Stimulated activated CD8-positive, alpha-beta memory T cell treated with anti-CD3 and anti-CD28 coated beads, Interleukin-7, amount 100 ng/mL, for 48 hours (primary cell): ENCODE measurements at places on chromosomes 13 and 19.

- no peak for DNase-seq
Observed at GRCh38 chr13:34020388-34020787, 202.4 kb downstream of the RFC3 start.

DNA sequence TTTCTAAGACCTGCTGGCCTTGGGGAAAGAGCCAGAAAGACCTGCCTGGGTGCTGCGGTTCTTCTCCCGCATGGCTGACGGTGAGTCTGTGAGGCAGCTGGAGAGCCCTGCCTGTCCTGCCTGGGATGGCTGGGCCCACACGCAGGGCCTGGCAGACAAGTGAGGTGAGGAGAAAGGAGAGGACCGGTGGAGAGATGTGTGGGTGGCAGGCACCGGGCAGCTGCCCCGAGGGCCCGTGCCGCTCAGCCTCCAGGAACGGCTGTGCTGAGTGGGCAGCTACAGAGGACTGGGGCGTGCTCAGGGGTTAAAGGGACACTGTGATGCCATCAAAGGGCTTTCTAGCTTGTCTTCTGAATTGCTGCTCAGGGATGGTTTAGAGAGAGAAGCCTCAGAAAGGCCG lies 53.8 kb downstream of the MLLT1 start:
- no peak for DNase-seq

DNA sequence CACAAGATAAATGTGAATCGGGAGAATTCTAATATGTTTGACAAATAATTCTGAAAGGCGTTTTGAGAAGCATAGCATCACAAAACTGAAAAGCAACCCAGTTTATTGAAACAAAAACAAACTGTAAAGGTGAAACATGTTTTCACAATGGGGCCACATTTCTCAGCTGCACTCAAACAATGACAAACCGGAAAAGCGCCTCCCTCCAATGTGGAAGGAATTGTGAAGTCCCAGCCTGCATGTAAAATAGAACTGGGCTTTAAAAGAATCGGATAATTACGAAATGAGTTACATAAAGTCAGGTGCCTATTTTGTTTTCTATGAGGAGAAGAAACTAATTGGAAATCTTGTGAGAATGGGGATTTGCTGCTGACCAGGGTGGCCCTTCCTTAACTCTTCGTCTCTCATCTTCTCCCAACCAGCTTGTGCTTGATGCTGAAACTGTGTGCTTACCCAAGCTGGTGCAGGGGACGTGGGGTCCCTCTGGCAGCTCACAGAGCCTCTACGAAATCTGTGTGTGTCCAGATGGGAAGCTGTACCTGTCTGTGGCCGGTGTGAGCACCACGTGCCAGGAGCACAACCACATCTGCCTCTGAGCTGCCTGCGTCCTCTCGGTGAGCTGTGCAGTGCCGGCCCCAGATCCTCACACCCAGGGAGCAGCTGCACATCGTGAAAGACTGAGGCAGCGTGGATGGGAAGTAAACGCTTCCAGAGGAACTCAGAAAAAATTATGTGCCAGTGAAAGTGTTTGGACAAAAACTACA lies 109.4 kb downstream of the SACS start:
- no peak for DNase-seq

DNA sequence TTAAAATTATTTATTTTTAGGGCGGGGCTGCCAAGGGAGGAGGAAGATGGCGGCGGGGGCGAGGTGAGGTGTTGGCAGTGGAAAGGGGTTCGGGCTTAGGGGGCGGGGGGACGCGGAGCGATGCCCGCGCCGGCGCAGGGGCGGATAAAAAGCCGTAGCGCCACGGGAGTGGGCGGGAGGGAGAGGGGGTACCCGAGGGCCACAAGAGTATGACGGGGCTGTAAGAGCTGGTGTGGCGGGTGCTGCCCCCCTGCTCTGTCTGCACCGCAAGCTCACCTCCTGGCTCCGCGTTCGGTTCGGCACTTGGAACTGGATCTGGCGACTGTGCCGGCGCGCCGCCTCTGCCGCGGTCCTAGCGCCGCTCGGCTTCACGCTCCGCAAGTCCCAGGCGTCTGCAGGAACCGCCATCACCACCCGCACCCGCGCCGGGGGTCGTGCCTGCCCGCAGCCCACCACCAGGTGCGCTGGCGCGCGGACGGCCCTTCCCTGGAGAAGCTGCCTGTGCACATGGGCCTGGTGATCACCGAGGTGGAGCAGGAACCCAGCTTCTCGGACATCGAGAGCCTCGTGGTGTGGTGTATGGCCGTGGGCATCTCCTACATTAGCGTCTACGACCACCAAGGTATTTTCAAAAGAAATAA lies 265.2 kb upstream of the SGCG start:
- no peak for DNase-seq

- DNase-seq: no peak
Observed at GRCh38 chr19:5114727-5115126, 145.8 kb downstream of the KDM4B start.

DNA sequence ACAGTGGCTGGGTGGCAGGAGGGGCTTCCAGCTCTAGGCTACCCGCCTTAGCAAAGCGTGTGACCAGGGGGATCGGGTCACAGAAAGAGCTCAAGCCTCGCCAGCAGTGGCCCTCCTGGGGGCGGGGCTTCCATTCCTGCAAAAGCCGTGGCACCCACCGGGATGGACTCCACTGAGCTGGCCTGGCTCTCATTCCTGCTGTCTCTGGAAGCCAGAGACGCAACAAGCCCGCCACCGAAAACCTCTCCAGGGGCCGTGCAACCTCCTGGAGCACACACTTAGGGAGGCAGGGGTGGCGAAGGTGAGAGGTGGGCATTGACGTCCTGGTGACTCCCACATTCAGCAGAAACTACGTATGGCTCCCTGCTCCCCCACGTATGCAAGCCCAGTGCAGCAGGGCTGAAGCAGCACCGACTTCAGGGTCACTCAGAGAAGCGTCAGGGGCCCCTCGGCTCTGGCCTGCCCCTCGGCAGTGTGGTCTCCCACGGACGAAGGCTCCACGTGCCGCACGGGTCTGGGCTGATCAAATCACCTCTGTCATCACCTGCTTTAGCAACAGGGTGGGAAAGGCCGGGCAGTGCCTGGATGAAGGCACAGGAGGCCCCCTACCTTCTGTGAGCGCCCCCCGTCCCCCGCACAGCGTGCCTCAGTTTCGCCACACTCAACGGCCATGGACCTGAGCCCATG lies 3.1 kb downstream of the C19orf25 start:
- DNase-seq: no peak

DNA sequence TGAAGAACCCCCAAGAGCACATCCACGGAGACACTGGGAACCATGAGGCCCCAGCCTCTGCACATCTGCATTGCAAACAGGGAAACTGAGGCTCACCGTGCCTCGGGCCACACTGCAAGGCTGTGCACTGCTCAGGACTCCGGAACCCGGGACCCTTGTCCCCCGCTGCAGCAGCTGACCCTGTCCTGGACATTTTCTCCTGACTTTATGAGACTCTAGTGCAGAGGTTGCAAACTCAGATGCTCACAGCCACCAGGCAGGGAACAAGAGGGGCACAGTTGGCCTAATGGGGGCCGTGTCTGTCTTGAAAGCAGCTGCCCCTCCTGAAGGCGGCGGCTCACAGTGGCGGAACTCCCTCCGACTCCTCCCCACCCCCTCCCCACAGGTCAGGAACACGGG lies 16.5 kb upstream of the IGLON5 start:
- no peak for DNase-seq

- DNase-seq: no peak
Observed at GRCh38 chr19:27580906-27581305, 1632.0 kb downstream of the UQCRFS1 start.

DNA sequence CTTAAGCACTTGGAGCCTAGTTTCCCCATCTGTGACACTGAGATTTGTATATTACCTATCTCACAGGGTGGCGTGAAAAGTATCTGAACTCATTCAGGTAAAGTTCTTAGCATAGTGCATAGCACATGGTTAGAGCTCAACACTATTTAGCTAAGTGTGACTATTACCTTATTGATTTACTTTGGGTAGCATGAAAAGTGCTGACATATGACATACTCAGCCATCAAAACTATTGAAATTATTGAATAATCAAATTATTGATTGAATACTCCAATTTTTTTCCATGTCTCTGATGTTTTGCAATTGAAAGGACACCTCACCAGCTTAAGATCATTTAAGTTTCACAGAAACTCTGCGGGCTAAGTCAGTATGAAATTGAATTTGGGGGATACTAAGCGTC lies 715.0 kb downstream of the EFNB2 start:
- no peak for DNase-seq

DNA sequence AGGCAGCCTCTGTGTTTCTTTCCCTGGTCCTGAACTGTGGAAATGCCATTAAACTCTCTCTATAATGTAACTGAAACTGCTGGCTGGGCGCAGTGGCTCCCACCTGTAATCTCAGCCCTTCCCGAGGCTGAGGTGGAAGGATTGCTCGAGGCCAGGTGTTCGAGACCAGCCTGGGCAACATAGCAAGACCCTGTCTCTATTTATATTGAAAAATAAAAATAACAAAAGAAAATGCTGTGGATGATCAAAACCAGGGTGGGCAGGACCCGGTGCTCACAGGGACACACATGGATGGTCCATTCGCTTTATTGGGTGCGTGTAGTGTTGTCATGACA lies 3.5 kb downstream of the MPV17L2 start:
- DNase-seq: no peak

DNA sequence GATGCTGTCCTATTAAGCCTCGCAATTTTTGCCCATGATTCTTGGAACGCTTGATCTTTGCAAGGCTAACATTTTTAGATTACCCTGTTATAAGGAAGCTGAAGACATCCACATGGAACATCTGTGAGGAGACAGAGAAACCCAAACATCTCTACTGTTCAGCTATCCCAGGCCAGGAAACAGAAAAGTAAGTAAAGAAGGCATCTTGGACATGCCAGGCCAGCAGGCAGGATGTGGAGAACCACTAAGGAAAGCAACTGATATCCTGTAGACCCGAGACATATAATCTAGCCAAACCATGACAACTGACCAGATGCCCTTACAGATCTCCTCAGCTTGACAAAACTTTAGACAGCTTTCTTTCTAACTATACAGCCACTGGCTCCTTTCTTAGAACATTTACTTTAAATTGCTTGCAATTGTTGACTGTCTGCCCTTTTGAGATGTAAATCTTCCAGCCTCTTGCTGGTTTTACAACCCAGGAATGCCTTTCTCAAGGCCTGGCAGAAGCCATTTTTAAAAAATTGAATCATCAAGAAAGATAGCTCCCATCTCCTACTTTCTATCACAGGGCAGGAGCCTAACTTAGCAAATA lies 255.8 kb upstream of the DACH1 start:
- no peak for DNase-seq

DNA sequence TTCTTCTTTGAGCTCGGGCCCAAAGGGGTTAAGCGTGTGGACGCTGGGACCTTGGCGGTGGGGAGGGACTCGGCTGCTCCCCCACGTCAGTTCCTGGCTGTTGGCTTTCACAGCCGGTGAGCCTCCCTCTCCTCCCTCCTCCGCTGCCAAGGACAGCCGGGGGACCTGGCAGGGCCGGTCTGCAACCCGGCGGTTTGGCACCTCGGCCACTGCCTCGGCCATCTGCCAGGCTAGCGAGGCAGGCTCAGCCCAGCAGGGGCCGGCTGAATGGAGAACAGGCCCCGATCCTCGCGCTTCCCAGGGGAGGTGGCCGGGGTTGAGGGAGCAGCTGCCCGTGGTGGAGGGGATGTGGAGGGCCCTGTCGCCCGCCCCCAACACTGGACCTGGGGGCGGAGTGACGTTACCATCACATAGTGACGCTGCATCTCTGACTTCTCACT lies 5.0 kb downstream of the TLE5 start:
- no peak for DNase-seq
